ENCODE measurements at places on chromosomes 3 and 15.

DNA sequence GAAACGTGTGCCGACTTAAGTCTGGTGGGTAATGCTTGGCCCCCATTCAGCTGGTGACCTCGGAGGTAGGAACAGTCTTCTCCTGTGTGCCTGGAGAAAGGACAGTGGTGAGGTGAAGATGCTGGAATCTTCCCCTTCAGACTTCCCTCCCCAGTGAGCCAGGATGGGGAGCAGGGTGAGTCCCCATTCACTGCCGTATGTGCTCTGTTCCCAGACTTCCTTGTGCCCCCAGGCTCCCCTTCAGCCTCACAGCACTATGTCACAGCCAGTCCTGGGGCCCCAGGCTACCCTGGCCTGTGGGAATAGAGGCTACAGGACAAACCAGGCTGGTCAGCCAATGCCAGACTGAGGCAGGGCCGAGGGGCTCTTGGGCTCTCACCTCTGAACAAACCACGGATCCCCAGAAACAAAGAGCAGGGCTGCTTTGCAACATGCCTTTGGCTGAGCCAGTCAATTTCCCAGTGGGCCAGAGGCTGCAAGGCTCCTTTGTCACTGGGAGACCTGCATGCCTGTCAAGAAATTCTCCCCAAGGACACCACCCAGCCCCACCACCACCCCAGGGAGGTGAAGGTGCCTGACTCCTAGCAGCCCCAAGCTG lies 31.8 kb upstream of the HHATL start:
- DNase-seq: no peak

DNA sequence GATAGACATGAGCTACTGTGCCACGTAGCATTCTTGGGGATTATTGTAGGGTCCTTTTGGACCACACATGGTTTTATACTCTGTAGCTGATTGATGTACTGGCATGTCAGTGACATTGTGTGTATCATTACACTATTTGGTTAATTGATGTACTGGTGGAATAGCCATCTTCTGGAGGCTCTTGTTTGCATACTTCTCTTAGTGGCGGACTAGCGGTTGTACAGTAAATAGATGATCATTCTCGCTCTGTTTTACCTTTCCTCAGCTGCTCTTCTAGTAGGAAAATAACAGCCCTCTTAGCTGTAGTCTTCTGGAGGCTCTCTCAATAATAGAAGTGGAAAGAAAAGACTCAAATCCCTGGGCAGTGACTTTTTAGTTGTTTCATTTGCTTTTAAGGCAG lies 24.8 kb downstream of the IGF1R start:
- no peak for DNase-seq

- no peak for DNase-seq
These were observed 1.5 kb downstream of the ABTB1 start for GRCh38 chr3:127674101-127674721.

DNA sequence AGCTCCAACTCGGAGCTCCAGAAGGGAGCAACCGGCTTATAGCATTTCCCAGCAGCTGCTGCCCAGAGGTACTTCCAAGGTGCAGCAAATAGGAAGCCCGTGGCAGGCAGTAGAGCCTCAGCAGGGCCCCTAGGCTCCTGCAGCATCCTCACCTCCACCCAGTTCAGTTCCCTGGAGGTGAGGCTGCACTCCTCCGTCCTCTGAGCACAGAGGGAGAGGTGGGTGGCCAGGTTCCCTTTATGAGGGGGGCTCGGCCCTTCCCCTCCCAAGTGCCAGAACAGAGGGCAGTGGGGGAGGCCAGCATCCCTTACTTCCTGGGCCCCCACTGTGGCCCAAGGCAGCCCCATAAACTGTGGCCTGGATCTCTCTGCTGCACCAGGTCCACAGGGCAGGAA lies 150.2 kb downstream of the ATP10A start:
- DNase-seq: no peak

DNA sequence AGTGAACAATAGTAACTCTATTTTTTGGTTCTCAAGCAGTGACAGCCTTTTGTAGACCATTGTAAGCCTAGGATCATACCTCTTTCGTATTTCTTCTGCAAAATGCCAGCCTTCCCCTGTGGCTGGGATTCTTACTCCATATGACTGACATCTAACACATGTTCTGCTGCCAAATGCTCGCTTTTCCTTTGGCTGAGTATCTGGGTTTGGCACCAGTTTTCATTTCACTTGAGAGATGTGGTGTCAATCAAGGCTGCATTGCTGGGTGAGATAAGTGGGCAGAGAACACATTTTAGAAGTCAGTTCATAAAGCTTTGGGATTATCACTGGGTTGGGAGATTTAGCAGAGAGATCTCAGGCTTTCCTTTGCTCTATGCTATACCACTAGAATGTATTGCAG lies 514.7 kb upstream of the SGO1 start:
- DNase-seq: no peak

- no peak for DNase-seq
These were observed 8.2 kb downstream of the PCSK6 start for GRCh38 chr15:101481381-101481705.

DNA sequence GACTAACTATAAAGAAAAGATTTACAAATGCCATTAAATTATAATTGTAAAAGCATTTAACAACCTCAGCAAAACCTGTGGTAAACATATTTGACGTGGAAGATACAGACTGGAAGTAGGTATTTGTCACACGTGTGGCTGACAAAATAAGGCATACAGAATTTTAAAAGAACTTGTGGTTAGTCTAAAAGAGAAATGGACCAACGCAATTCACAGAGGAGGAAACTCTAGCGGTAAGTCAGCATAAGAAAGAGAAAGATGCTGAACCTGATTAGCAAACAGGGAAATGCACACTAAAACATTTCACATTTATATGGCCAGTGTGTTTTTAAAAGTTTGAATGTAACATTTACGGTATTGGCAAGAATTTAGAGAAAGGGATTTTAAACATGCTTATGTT lies 35.3 kb downstream of the KCNH8 start:
- no peak for DNase-seq

DNA sequence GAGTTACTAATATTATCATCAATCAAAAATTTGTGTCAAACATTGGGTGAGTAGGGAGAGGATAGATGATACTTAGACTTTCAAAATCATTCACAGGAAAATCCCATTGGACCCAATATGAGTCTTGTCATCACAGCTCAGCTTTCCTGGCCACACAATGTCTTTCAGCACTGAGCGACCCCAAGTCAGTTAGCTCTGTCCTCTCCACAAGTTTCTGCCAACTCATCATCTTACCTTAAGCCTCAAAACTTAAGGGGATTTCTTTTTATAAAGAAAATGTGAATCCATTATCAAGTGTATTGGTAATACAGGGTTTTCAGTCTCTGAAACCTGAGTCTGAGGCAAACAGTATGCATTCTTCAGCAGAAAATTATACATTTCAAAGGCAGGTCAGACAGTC lies 55.8 kb downstream of the SUMF1 start:
- no peak for DNase-seq

- DNase-seq: no peak
These were observed 39.4 kb downstream of the TPRA1 start for GRCh38 chr3:127551178-127551577.

DNA sequence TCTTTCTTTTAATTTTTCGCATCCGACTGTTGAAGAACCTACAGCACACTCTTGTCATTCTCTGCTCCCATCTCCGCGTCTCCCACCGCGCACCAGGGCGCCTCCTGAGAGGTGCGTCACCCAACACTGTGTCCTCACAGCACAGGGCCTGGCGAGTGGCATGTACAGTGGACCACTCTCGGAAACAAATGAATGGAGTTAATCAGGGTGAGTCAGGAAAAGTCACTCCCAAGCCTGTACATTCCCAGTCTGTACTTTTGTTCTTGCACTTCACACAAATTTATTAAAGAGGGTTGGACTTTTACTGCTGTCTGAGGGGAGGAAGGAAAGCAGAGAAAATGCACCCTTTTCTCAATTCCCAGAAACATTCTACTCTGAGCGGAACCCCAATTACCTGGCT lies 625 bp downstream of the COL6A6 start:
- no peak for DNase-seq

GRCh38 chr3:65549626-65549959 lies 489.1 kb downstream of the MAGI1 start:
- DNase-seq: no peak

DNA sequence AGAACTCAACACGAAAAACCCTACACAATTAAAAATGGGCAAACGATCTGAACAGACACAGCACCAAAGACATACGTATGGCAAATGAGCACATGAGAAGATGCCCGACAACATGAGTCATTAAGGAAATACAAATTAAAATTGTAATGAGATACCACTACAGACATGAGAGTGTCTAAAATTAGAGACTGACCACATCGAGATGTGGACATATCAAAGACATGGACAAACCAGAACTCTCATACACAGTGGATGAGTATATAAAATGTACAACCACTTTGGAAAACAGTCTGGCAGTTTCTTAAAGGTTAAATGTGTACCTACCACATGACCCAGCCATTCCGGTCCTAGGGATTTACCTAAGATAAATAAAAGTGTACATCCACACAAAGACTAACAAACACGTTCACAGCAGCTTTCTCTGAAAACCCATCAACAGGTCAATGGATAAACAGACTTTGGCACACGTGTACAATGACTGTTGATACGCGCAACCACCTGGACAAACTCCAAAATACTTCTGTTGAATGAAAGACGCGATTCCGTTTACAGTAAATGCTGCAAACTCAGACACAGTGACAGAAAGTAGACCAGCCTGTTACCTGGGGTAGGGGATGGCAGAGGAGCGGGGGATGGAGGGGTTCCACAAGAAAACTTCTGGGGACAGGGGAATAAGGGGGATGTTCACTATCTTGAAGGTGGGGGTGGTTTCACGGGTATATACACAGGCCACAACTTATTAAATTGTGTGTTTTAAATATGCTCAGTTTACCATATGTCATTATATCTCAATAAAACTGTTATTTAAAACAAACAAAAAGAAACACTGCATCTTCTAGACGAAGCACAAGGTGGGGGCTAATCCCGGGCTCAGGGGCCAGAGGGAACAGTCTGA lies 2.1 kb downstream of the TNK2 start:
- DNase-seq: no peak

DNA sequence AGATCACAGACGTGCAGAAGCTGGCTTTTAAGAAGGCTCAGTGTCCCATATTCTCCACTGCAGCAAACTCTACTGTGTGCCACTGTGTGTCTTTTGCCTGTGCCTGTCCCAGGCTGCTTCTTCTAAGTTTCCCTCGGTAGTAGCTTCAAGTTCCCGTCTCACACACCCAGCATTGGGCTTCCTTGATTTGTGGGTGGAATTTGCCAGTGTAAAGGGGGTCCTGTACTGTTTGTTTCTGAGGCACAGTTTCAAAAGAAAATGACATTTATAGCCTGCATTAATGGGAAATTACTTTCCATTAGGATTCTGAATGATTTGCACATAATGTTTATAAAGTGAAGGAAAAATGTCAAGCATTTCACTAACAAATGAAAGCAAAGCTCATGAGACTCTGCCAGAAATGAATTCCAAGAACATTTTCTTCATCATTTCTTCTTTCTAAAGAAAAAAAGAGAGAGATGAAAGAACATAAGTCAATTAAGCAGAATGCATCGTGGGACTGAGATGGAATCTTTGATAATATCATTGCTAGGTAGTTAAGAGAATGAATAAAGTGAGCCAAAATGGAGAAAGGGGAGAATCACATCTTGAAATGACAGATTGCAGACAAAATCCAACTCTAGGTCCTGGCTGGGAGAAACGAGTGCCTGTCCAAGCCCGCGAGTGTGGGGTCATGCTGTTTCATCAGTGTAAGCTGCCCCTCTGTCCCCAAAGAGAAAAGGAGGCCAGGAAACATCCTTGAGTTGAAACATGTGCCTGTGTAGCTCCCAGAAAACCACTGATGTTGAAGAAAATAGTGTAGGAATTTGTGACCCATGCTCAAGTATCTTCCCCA lies 48.6 kb upstream of the ADAMTSL3 start:
- DNase-seq: no peak

DNA sequence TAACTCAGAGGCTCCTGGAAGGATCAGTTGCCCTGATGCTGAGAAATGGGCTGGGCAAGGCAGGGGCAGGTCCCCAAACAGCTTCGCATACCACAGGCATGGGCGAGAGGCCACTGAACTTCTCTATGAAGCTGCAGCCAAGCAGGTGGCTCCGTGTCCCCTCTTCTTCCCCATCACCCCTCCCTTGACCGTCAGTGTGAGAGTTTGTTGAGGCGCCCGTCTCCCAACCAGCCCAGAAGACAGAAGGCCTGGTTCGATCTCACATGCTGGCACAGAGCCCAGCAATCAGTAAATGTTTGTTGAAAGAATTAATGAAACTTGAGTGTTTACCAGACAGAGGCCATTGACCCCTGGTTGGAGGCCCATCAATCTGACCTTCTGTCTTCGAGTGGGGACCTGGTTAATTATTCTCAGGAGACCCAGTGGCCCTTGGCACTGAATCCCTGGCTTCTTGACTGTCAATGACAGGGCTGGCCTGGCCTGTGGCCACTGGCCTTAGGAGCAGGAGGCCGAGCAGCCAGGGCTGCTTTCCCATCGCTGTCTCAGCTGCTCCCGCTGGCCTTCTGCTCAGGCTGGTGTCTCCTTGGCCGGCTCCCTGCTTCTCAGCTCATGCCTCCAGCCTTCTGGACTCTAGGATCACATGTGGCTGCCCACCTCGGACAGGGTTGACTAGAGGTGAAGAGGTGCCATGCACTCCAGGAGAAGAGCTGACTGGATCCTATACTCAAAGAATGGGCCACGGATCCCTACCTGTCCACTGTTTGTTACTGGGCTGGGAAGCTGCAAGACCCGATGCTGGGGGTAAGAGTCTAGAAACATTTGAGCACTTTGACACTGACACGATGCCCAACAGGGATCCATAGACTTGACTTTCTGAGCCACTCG lies 113.4 kb downstream of the ASB7 start:
- peak; percentile 0 for DNase-seq

GRCh38 chr3:159766563-159767185 lies 222.0 kb upstream of the IL12A start:
- no peak for DNase-seq

DNA sequence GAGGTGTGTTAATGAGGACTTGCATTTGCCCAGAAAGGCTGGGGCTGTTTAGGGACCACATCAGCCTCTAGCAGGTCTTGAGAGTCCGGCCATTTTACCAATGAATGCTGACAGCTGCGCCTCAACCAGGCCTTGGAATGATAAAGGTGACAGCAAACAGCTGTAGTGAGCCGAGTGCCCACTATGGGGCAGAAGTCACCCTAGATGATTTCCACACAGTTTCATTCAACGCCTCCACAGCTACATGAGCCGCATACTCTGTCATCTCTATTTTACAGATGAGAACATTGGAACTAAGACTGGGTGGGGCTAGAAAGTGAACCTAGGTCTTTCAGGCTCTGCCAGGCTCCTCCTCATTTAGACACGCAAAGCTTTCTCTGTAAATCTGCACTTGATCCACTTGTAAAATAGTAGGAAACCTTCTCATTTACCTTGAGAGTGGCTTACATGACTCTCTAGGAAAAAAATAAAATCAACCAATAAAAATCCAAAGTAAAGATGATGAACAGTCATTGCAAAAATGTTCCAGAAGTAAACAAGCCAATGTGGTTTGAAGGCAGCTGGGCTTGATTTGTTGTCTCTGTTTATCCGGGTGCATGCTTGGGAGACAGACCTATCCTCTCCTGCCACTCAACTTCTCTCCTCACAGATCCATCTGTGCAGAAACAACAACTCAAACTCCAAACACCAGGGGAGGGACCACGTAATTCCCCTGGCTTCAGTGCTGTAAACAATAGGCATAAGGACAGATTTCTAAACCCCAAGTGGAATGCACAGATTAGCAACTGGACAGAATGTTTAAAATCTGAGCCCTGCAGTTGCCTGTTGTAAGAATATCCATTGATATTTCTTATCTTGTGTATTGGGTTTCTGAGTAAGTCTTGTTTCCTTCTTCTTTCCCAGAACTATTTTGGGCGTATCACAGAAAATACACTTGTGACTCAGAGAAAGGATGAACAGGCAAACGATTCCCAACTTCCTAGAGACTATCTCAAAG lies 31.5 kb upstream of the LDHAL6B start:
- no peak for DNase-seq

Data from cerebellar nuclear complex (tissue), 1 donor.